ENCODE measurements at places on chromosomes 1 and 21.

GRCh38 chr1:236020359-236021219 is 44.3 kb downstream of the NID1 start:
- no peak for DNase-seq

GRCh38 chr1:12076425-12077005 is 13.4 kb downstream of the TNFRSF8 start:
- no peak for DNase-seq

- no peak for DNase-seq
Observed at GRCh38 chr1:54429838-54430237, 23.6 kb upstream of the SSBP3 start.

DNA sequence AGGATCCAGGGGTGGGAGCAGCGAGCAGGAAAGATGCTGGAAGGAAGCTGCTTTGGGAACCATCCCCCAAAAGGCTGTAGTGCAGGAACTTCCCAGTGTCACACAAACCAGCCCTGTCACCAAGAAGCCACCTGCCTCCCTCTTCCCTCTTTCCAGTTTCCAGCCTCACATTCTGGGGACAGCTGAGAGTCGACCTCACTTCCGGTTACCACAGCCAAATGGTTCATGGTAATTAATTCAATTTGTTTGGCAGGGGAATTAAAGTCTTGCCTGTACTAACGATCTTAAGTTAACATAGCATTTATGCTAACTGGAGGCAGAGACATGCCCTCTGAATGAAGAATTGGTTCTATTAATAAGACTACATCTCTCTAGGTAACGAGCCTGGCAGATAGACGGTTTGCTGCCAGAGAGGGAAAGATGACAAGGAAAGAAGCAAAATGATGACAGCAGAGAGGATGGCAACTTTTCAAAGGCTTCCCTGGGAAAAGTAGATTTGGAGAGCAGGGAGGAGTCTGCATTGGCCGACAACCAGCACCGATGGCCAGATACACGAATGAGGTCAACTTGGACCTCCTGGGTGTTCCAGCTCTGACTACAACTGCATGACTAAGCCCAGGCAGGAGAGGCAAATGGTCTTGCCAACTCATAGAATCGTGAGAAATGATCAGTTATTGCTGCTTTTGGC is 64.1 kb downstream of the TMCO4 start:
- DNase-seq, result no peak

- peak; percentile 43 for DNase-seq
Observed at GRCh38 chr1:160834945-160835565, 27.6 kb downstream of the CD244 start.

DNA sequence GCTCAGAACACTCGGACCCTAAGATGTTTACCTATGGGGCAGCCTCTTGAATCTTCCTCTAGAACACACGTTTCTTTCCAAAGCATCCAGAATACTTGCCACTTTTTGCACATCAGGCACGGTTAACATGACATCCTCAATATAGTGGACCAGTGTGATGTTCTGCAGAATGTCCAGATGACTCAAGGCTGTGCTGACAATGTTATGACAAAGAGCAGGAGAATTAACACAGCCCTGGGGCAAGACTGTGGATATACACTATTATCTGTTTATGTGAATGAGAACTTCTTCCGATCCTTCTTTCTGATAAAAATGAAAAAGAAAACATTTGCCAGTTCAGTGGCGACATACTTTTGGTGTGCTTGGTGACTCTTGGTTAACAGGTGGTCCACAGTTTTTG is 154.3 kb downstream of the PDE4B start:
- DNase-seq, result no peak

- DNase-seq, result no peak
Observed at GRCh38 chr1:222786121-222786520, 28.7 kb upstream of the DISP1 start.

DNA sequence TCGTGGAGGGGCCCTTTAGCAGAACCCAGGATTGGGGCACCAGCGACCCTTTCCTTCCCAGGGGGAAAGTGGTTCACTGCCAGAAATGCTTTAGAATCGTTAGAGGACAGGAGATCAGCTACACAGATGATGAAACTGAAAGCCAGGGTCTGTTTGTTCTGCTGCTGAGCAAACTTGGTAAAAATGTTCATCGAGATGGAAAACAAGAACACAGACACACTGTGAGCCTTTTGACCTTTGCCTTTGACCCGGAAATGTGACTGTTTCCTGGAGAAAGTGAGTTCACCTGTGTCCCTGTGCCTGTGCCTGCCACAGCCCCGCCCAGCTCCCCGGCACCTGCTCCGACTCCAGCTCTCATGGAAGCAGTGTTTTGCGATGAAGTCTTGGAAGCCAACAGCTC is 234.3 kb downstream of the CAMTA1 start:
- DNase-seq, result no peak

DNA sequence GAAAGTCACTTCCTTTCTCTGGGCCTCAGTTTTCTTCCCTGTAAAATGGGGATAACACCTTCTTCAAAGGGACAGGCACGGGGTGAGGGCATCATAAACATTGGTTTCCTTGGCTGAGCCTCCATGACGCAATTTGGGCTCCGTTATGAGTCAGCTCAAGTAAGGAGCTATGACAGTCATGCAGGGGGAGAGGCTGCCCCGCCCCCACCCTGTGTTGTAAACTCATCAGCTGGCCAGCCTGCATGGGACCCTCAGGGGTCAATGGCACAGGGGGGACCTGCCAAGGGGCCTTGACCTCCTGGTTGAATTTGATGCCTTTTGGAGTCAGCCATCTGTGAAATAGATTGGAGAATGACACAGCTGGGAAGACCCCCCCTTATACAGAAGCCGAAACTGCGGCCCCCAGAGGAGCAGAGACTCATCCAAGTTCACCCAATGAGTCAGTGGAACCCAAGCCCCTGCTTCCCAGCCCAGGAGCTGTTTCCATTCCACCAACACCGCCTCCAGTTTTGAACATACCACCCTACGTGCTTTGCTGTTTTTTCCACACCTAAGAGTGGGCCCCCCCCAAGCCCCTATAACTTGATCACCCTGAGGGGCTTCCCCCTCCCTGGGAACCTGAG is 36.8 kb upstream of the RUNX3 start:
- no peak for DNase-seq

- no peak for DNase-seq
Observed at GRCh38 chr1:106676021-106676420, 380.5 kb upstream of the PRMT6 start.
